Activated CD4-positive, alpha-beta T cell treated with anti-CD3 and anti-CD28 coated beads, Interleukin-2, amount 50 U/mL, for 48 hours (primary cell): ENCODE measurements at places on chromosomes 4 and X.

- no peak for DNase-seq
Observed at GRCh38 chr4:81845761-81846160, 374.1 kb upstream of the RASGEF1B start.

DNA sequence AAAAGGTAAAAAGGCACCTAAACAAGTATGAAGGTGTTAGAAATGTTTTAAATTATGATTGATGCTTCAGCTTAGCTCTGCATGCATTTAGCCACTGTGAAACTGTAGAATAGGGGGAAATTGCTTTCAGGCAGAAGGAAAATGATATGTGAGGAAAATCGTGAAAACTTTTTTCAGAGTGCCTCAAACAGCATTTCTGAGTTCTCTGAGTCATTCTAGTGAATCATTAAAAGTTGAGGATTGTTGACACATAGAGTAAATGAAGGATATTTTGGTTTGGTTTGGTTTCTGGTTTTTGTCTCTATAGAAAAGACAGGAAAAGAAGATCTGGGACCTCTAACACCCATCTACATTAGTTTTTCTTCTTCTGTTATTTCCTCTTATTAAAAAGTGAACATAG is 332.5 kb upstream of the TRAM1L1 start:
- no peak for DNase-seq

DNA sequence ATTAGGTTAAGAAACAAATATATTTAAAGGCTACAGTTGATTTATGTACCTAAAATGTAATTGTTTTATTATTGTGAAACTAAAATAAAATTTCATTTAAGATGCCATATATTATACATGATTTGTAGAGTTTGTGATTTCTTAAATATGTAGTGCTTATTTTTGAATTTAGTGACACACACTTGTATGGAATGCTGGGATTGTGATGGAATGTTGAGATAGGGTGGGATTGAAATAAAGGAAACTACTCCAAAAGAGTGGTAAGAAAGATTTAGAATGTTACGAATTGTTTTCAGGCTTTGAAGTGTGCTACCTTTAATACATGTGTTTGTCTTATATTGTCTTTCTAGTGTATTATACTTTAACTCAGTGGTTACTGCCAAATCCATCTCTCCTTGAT is 330.3 kb upstream of the PITX2 start:
- DNase-seq = no peak

DNA sequence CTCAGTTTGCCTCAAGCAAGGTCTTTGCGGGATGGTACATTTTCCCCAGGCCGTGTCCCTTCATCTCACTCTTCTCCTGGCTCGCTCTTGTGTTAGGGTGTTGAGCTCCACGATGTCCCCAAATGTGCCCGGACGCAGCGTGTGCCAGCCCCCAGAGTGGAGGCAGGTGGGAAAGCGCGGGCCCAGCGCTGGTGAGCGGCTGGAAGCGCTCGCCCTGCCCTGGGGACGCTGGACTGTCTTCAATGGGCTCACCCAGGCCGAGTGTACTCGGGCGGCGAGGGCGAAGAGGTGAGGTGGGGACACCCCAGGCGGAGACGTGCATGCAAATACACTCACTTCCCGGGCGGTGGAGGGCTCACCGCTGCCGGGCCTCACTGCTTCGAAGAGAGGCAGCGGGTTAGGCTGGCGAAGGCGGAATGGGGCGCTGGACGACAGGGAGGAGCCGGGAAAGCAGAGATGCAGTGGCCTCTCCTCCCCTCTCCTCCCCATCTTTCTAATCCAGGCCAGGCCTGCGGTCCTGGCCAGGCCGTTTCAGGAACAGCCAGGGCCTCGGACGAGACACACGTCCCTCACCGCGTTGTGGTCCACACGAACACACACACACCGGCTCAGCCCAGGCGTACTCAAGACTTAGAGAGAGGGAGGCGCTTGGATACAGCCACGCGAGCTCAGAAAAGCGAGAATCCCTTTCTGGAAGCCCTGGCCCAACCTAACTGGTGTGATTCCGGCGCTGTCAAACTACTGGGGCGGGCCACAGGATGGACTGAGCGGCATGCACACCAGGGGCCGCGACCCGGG is 2.2 kb downstream of the NKX6-1 start:
- DNase-seq = no peak

DNA sequence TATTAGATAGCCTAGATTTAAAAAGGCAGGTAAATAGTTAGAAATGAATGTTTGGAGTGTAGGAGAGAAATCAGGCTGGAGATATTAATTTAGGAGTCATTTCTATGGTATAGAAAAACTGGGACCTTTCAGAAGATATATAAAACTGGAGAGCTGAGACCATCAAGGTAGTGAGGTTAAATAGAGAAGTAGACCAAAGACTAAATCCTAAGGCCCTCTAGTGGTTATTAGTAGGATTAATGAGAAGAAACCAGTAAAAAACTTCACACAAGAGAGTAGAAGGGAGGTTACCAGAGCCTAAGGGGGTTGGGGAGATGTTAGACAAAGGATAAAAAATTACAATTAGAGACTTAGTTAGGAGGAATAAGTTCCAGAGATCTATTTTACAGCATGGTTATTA is 351.0 kb upstream of the SPANXN1 start:
- DNase-seq = no peak

DNA sequence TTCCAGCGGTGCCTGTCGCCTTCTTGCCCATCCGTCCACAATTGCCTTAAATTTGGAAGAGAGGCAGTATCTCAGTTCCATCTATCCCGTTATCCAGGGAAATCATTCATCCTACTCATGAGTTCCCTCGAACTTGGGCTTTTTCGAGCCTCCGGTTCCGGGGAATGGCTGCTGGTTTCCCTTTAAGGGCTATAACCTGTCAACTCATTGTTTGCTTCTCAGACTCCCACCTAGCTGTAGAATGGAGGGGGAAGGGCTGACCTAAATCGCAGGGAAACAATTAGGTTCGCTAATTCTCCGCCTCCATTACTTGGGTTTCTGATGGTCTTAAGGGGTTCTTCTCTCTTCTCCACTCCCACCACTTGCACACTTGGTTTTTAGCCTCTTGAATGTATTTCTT is 1.2 kb downstream of the UCHL1 start:
- no peak for DNase-seq

GRCh38 chrX:84909151-84909550 is 94.5 kb upstream of the APOOL start:
- DNase-seq = no peak

DNA sequence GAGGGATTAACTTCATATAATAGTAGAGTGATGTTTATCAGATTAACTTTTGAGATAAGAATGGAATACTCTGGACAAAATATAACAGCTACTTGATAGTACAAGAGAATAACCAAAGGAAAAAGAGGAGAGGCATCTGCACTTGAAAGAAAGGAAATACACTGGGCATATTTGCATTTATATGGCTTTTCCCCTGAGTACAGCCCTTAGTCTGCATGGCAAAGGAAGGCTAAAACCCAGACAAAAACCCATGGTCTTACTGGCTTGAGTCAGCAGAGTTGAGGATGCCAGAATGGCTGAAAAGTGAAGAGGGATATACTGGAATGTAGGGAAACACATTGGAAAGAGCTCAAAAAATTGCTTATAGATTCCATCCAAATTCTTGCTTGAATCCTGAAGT is 101.6 kb downstream of the COL4A5 start:
- DNase-seq = no peak

- no peak for DNase-seq
Observed at GRCh38 chr4:185797596-185798338, 14.2 kb downstream of the SORBS2 start.

GRCh38 chr4:128863312-128864075 is 54.0 kb downstream of the JADE1 start:
- peak; percentile 73 for DNase-seq

- DNase-seq = peak; percentile 3
Observed at GRCh38 chrX:139126493-139126892, 404.0 kb upstream of the F9 start.

DNA sequence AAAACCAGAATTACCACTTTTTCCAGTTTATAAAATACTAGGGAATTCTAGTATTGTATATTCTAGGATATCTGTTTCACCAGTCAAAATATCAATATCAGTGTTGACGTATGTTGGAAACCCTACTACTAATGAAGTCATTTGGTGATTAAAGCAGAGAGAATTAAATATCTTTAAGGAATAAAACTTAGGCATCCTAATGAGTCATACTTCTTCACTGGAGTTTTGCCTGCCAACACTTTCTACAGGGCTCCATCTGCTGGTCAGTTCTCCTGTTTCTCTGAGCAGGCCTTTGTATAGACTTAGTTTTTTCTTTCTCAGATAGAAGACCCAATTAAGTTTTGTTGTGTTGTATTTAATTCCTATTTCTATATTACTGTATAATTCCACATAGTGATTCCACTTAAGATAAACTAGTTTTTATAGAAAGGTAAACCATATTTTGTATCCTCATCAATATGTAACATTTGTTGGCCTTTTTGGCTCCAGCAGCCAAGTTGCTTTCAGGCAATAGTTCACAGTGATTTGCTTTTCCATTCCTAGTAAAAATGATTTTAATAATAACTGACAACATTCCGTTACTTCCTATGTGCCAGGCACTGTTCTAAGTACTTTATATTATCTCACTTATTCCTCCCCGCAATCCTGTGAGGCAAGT is 3.5 kb downstream of the AP1AR start:
- DNase-seq = peak; percentile 57

DNA sequence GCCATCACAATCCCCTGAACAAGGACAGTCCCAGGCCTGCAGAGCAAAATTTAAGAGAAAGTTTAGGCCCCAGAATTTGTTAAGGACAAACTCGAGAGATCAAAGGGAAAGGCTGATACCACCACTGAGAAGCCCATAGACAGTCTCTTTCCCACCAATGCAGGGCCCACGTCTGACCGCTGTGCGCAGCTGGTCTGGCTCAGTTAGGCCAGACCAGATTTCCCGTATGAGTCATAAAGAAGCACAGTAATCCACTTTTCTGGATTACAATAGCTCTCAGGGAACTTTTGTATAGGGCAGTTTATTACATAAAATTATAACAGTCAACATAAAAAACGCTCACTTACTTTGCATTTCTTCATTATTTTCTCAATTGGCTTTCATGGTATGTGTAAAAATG is 259.5 kb downstream of the RCHY1 start:
- DNase-seq = no peak

GRCh38 chr4:55132775-55133174 is 7.4 kb upstream of the KDR start:
- no peak for DNase-seq

DNA sequence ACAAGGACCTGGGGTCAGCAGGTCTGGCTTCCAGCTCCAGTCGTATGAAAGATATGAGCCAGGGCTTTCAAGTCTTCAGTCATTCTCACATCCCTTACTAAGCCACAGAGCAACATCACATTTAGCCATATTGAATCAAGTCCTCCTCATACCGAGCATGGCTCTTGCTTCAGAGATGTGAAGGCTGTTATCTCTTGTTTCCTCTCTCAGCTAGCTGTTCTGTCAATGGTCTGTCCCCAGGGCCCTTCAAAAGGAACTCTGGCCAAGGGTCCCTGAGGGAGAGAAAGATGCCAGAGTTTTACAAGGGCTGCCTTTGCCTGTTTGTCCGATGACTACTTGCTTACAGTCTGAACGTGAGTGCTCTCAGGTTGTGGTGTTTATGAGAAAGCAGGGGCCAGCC is 30.5 kb downstream of the DOCK11 start:
- no peak for DNase-seq

DNA sequence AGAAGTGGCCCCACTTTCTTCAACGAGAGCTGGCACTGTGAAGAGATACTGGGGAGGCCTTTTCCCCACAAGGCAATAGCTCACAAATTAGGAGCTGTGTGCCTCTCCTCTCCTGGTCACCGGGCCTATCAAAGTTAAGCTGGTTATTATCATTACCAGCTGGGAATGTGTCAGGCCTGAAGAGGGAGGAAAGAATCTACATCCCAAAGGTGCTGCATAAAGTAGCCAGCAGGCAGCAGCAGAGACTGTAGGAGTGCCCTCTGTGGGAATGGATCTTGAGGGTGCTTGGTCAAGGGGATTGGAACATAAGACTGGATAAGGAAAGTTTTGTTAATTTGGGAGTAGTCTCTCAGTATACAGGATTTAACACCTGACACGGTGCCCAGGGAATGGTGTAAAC is 9.1 kb upstream of the TMPRSS11D start:
- no peak for DNase-seq

DNA sequence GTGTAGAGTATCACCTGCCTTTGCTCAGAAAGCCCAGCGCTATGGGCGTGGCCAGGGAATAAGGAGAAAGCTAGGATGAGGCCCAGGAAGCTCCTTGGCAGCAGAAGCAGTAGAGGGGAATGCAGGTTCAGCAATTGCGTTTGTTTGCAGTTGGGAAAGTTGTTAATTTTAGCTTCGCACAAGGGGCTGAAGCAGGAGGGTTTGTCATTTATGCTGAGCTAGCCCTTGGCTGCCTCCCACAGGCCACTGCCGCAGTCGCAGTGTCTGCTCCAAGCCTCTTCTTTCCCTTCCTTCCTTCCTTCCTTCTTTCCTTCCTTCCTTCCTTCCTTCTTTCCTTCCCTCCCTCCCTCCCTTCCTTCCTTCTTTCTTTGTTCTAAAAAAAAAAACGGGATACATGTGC is 21.5 kb downstream of the FRMPD3 start:
- no peak for DNase-seq

DNA sequence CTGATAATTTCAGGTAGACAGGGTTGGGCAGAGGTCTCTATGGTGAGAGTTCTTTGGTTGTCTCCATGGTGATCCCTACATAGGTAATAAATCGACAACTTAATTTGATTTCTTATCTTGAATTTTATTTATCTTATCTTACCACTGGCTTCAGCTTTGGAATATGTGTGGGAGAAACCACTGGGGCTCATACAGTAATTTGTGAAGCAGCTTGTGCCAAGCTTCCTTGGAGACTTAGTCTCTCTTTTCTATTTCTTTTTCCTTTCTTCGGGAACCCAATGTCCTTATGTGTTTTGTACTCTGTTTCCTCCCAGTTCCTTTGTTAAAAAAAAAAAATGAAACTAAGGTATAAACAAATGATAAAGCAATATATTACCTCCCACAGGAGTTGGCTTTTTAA is 242.4 kb upstream of the CNKSR2 start:
- no peak for DNase-seq

DNA sequence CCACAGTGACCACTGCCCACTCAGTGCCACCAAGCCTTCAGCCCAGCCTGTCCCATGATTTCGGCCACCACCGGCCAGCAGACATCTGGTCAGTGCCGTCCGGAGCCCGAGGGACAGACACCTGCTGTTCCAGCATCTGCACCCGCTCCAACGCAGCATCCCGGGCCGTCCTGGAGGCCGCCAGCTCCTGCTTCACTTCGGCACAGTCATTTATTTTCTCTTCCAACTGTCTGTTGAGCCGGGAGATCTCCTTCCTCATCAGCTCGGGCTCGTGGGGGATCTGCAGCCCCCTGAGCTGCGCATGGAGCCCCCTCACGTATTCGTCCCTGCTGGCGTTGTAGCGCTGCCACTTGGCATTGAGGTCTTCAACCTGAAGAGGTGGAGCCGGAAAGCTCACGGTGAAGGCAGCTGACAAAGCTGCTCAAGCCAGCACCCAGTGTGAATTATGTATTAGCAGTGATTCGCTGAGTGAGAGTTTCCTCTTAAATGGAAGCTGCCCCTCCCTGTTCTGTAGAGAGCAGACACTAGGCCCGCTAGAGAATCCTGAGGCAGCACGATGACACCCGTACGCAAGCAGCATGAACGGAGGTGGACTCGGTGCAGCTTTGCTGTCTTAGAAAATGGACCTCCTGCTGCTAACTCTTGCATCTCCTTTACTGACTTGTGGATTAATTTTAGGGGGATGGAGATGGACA is 11.4 kb downstream of the TNIP2 start:
- DNase-seq = no peak
